ENCODE measurements at places on chromosomes 12 and 14.

DNA sequence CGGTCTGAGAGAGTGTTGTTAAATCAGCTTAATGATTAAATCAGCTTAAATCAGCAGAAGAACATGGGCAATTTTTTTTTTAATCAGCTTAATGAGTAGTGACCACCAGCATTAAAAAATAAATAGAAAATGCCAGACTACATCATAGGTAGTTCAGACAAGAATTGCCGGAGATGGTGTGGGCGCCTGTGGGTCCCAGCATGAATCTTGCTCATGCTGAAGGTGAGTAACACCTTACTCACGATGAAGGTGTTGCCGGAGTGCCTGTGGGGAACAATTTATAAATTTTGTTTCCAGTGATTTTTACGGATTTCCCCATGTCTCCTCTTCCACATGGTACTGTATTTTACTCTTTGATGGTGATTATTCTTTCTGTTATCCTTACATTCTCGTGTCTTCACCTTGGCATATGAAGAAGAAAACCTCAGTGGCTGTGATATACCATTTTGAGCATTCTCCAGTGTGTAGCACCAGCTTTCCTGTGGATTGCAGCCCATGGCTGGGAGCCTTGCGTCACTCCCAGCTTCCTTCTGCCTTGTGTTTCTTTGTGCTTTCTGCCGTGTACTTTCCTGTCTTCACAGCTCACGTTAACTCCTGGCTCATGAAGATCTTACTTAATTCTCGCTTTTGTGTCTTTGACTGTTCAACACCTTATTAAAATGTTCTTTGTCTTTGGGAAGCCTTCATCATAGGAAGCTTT is 4.7 kb downstream of the TDRD9 start:
- no peak for DNase-seq

DNA sequence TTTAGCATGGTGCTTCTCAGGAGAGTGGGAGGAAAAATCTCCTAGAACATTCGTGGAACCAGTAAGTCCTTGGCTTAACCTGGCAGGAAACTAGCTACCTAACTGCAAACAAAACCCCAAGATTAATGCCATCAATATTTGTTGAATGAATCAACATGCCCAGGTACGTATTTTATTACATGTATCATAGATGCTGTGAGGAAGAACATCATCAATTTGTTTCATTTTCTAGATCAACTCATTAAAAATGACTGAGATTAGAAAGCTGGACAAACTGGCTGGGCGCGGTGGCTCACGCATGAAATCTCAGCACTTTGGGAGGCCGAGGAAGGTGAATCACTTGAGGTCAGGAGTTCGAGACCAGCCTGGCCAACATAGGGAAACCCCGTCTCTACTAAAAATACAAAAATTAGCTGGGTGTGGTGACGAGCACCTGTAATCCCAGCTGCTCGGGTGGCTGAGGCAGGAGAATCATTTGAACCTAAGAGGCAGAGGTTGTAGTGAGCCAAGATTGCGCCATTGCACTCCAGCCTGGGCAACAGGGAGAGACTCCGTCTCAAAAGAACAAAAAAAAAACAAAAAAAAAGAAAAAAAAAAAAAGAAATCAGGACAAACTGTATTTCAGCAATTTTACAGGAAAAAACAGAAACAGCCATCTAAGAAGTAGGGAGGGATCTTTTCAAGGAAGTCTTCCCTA is 88.7 kb downstream of the NTN4 start:
- no peak for DNase-seq

DNA sequence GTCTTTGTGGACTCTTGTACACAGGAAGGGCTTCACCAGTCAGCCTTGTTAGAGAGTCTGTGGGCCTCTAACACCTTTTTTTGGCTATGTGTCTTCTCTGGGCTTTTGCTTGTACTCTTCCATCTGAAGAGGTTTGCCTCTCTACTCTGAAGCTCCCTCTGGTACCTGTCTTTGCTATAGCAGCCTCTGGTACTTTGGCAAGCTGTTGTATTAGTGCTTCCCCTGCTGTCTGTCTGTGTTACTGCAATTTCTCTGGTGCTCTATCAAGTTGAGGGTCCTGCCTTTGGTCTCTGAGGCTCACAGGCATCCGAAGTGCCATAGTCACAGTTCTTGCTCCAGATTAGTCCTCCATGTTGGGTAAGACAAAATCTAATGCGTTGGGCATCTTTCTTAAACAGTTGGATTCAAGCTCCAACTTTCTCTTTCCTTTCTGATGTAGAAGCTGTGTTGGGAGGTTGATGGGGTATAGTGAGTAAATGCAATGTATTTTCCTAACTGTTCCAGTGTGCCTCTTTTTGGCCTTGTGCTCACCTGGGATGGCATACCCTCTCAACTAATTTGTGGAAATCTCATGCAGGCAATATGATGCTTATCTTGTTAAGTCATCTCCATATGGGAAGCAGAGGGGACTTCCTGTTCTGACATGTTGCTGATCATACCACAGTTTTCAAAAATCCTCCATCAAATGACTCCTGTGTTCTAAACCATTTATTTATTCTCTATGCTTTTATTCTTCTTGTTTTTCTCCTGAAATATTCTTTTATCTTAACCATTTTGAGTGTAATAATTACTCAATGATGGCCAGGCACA is 88.8 kb downstream of the ATF7IP start:
- peak; percentile 60 for DNase-seq

DNA sequence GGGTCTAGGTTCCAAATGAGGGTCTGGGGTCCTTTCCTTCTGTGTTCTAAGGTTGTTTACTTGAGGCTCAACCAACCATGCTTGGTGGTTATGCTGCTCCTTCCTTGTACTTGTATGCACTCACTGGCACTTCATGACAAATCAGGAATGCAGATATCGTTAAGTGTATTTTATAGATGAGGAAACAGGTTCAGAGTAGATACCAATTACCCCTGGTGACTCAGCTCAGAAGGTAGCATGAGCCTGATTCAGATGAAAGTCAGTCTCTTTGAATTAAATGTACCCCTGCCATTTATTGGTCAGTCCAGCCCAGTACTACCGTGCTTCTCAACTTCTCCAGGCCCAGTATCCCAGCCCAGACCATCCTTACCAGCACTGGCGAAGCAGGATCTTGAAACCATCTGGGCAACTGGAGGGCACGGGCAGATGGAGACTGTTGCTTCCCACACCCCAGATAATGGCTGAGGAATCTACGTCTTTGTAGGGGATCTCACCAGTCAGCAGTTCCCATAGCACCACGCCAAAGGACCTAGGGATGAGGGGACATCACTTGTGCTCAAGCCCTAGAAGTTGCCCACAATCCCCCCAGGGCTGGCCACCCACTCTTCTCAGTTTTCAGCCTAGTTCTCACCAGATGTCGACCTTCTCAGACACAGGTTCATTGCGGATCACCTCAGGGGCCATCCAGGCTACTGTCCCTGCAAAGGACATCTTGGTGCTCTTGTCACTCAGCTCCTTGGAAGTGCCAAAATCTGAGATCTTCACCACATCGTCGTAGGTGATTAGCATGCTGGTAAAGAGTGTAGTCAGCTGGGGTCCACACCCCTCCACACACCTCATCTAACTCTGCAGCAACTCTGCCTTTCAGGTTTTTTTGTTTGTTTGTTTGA is 14.3 kb downstream of the MAP3K12 start:
- no peak for DNase-seq

DNA sequence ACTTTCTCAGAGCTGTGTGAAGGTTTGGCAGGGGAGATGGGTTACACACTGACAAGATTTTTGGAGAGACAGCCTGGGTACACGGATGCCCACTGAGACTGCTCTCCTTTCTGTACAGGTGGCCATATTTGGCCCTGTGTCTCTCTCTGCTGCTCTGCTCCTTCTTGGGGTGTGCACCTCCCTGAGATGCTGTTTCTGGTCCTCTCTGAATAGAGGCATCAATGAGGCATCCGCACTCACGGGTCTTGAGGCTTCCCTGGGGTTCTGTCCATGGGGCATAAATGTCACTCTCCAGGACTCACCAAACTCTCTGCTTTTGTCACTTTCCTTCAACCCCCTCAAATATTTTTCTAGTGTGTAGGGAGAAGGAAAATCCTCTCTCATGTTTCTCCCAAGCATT is 77.5 kb downstream of the TTC8 start:
- no peak for DNase-seq

DNA sequence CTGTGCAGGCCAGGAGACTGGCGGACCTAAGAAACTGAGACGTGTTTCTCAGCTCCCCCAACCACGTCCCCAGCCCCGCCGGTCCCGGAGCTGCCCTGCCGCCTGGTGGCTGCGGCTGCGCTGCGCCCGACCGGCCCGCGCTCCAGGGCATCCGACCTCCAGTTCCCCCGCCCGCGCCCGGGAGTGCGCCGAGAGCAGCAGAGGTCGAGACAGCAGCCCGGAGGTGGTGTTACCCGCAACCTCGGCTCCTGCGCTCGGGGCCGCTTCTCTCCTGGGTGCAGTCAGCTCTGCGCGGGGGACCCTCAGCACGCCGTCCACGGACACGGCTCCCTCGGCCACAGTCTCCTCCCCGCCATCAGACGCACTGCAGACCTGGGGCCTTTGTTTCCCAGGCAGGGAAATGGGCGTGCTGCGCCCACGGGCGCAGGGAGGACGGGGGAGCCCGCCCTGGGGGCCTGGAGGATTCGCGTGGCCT is 21.6 kb upstream of the GPR132 start:
- DNase-seq, result peak; percentile 88

DNA sequence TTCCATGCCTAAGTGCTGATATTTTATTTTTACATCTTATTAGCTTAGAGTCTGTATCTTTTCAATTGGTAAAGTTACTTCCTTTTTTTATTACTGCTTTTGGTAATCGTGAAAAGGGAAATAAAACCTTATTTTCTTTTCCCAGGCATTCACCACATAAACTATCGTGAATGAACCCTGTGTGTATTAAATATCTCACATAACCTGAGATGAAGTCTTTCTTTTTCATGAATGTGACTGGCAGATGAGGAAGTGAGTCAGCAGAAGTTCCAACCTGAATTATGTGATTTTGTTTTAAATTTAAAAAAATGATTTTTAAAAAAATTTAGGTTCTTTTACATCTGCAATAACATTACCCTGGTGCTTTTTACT is 26.0 kb downstream of the MYBPC1 start:
- no peak for DNase-seq

DNA sequence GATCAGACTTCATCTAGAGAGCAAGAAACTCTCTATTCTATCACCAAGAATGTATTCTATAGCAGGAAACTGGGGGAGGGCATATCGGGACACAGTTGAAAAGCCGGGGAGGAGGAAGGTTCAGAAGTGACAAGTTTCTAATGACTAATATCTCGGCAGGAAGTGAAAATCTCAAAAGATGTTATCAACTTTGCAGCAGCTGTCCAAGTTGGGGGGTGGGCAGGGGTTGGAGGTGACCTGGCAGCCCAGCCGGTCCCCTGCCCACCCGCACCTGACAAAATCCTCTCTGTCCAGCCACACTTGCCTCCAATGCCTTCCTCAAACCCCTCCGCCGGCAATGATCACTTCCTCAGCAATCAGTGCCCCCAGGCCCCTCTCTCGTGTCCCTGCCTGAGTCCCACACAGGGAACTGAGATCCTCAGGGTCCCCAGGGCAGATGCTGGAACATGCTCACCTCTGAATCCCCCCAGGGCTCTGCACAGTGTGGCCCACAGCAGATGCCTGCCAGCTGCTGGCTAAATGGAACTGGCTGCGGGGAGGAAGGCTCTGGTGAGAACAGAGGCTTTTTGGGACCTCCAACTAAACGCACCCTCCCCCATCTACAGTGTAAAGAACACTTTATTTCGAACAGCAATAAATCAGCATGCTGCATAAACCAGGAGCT is 43.9 kb downstream of the CCDC88C start:
- DNase-seq, result peak; percentile 65

- DNase-seq, result no peak
Measured at GRCh38 chr12:89236237-89236636, 116.1 kb downstream of the DUSP6 start.

GRCh38 chr12:51942056-51942455 is 9.4 kb upstream of the ACVR1B start:
- DNase-seq, result no peak

GRCh38 chr12:67424784-67425183 is 155.6 kb downstream of the CAND1 start:
- no peak for DNase-seq

DNA sequence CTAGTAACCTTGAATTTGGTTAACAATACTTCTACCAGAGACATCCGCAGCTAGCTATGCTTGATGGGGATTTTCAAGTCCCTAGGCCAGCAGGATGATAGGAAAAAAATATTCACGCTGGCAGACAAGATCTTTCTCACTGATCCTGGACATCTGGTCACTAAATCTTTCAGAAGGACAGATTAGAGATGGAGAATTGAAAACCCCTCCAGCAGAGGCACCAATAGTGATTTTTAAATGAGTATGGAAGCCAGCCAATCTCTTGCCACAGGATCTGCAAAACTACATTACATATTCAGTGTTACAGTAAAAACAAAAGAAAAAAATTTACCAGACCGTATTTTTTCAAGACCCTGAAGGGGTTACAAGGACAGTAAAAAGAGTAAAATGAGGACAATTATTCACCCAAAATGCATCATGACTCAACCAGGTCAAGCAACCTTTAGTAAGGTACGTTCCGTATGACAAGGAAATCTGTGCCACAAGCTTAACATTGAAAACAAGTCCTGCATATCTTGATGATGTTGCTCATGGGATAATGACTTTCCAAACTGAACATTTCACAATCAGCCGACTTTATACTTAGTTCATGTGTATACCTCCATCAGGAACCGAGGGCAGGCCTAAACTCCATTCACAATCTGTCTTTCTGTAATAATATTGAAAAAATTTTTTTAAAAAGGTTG is 239.5 kb downstream of the GXYLT1 start:
- DNase-seq, result no peak

- peak; percentile 28 for DNase-seq
Measured at GRCh38 chr12:12070674-12071656, at the start of gene BCL2L14. Gene BCL2L14 (plus strand): TSS chr12:12070939. CDS start chr12:12079306, 8,367 bp downstream.

DNA sequence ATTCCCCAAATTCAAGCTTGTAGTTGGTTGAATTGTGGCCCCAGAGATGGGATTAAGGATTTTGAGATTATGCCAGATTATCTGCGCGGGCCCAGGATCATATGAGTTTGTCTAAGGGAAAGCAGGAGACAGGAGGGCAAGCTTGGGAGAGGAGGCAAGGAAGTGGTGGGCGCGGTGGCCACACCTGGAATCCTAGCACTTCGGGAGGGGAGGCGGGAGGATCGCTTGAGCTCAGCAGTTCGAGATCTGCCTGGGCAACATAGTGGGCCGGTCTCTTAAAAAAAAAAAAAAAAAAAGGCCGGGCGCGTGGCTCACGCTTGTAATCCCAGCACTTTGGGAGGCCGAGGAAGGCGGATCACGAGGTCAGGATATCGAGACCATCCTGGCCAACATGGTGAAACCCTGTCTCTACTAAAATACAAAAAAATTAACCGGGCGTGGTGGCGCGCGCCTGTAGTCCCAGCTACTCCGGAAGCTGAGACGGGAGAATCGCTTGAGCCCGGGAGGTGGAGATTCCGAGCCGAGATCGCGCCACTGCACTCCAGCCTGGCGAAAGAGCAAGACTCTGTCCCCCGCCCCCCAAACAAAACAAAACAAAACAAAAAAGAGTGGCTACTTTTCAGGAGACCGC is 881 bp upstream of the PUS1 start:
- DNase-seq, result no peak

- peak; percentile 7 for DNase-seq
Measured at GRCh38 chr12:123713823-123714585, 1.9 kb downstream of the ATP6V0A2 start.

GRCh38 chr12:93880853-93881522 is 203.8 kb downstream of the CRADD start:
- no peak for DNase-seq

Data from CD4-positive, alpha-beta T cell treated with Interleukin-10 for 1 hour (primary cell).